ENCODE measurements at places on chromosomes 3 and 15.

DNA sequence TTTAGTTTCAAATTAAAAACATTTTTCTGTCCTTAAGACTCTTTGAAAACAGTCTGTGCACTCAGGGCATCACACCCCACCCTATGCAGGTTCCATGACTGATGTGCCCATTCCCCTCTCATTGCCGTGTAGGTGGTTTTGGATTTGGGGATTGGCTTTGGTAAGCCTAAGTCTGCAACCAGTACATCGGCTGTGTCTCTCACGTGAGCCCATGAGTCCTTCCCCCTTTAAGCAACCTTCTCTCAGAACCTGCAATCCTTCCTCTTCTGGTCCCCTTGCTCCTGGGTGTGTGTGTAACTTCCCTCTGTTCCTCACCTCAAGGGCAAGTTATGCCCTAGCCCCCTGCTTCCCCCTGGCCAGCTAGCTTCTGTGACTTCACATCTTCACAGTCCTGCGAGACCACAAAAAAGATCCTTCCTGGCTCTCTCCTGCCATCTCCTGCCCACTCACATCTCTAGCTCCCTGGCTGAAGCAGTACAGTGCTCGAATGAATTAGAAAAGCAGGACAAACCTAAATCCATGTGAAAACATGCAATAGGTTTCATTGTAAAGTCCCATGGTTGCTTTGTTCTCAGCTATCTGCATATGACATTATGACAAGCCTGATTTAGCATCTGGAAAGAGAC, 126.7 kb downstream of the UACA start:
- peak; percentile 8 for DNase-seq

GRCh38 chr3:127159543-127159942, 33.4 kb upstream of the PRR23E start:
- DNase-seq = no peak

DNA sequence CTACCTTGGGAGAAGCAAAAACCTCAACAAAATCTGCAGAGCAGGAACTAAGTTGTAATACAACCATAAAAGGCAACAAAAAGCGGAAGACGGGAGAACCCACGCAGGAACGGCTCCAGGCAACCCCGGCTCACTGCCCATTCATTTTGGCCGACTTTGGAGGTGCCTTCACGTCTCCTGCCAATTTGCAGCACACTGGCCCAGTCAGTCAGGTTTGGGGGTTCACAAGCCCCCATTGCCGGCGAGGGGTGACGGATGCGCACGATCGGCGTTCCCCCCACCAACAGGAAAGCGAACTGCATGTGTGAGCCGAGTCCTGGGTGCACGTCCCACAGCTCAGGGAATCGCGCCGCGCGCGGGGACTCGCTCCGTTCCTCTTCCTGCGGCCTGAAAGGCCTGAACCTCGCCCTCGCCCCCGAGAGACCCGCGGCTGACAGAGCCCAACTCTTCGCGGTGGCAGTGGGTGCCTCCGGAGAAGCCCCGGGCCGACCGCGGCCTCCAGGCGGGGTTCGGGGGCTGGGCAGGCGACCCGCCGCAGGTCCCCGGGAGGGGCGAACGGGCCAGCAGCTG, 463 bp downstream of the TERC start:
- peak; percentile 39 for DNase-seq

DNA sequence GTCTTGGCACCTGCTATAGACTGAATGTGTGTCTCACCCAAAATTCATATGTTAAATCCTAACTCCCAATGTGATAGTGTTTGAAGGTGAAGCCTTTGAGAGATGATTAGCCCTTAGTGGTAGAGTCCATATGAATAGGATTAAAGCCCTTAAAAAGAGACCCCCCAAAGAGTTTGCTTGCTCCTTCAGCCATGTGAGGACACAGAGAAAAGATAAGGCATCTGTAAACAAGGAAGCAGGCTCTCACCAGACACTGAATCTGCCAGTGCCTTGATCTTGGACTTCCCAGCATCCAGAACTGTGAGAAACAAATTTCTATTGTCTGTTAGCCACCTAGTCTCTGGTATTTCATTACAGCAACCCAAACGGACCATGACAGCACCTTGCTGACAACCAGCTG, 16.6 kb downstream of the KPNA1 start:
- DNase-seq = no peak

DNA sequence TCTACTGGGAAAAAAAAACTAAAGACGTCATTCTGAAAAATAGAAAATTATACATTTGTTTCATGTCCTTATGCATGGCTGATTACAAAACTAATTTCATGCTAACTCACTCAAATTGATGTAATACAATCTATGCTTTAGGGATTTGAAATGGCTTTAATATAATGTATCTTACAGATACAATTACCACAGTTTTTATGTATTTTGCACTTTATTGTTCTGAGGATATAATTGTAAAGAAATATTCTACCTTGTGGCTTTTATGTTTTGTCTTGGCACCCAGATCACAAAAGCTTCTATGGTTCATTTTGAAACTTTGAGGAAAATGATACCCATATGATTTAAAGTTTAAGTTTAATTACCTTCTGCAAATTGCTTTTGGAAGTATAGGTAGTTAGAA, 122.5 kb downstream of the PLCL2 start:
- no peak for DNase-seq

DNA sequence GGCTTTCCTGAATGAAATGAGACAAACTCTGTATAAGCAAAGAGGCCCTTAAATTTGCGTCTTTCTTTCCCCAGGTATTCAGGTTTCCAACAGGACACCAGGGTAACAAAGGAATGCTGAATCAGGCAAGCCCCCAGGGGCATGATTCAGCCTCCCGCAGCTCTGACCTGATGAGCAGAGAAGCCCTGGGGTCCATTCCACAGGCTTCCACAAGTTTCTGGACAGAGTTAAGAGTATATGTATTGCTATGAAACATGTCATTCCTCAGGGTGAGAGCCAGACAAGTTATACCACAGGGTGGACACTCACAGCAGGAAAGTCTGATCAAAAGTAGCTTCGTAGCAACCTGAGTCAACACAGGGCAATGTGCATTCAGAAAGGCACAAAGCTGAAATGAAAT, 68.1 kb upstream of the CTNNB1 start:
- DNase-seq = no peak

DNA sequence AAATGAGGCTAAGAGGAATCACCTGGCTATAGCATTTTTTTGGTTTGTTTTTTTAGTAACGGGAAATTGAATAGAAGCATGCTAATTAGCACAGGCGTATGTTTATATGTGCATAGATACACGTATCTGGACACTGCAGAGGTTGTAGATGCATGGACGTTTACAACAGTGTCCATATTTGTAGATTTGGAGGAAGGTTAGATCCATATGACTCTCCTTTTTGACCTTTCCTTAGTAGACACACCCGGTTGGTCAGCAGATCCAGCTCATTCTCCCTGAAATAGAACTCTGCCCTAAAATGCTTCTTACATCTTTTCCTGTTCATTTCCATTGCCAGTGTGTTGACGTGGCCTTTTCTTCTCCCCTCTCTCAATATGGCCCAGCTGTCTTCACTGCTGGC, 60.1 kb downstream of the SLCO3A1 start:
- DNase-seq = no peak

DNA sequence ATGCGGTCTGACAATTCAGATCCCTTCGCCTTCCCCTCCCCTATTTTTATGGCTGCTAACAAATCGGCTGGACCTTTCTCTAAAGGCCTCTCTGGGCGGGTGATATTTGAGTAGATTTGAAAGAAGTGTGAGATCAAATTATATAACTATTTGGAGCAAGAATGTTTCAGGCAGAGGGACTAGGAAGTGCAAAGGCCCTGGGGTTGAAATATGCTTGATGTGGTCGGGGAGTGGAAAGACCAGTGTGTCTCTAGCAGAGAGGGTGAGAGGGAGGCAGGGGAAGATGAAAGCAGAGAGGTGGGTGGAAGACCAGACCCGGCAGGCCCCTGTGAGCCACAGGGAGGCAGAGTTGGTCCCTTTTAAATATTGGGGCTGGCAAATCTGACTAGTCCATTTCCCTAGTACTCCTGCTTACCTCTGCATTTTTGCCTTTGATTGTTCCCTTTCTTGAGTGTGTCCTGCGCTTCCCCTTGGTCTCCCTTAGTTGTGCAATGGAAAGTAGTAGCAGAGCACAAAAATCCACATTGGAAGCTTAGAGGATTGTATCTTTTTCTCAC, 32.3 kb downstream of the SLCO3A1 start:
- DNase-seq = no peak

DNA sequence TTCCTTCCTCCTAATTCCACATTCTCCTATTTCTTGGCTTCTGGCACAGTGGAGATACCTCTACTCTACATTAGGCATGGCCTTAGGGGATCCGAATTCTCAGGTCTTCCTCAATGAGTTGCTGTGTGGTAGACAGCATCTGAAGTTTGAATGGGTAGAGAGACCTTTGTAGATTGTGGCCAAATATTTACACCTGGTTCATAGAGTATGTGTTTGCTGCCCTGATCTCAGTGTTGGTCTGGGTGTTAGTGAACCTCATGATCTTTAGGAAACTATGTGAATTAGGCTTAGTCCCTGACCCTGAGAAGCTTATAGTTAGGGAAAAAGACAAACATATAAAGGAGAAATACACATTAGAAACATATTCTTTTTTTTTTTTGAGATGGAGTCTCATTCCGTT, 75.8 kb downstream of the LPP start:
- DNase-seq = no peak

DNA sequence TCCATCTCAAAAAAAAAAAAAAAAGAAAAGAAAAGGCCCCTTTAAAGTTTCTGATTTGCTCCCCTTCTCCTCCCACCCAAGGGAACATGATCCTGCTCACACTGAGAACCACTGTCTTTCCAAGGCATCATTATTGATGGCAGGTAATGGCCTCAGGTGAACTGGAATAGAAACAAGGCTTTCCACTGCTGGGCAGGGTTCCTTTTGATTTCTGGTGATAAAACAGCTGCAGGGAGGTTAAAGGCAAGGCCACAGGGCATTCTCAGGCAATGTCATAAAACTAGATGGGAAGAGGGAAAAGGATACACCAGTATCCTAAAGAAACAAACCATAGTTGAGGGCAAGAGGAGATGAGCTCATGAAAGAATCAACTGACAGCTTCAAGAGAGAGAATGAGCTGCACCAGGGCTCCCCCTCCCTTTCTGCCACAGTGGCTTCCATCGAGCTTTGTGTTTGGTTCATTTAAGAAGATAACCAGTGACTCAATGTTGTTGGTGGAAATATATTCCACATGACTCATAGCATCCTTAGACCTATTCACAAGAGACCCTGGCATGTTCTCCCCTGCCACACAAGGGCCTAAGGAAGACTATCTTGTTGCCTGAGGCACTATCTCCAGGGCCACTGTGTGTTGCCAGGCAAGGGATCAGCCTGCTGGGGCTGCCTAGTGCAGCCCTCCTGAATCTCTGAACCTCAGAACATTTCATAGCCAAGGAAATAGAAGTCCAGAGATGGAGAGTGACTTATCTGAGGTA, 86.4 kb downstream of the WDR76 start:
- peak; percentile 95 for DNase-seq

DNA sequence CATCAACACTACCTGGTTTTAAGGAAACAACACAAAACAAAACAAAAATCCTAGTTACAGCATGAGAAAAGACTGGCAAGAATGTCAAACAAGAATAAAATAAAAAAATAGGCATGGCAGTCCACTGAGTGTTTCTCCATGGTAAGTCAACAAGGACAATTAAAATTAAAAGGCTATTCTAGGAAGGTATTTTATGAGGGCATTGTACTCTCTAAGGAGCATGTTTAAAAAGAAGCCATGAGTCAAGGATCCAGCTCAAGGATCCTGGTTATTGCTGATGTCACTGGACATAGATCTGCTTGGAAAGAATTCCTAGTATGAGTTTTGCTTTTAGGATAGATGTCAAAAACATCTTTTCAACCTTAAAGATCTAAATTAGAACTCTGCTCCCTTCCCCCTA, 106.7 kb downstream of the MYO5A start:
- DNase-seq = no peak

GRCh38 chr15:50140983-50141382, 21.9 kb upstream of the ATP8B4 start:
- no peak for DNase-seq

- no peak for DNase-seq
Measured at GRCh38 chr3:81300324-81300927, 461.0 kb downstream of the GBE1 start.

DNA sequence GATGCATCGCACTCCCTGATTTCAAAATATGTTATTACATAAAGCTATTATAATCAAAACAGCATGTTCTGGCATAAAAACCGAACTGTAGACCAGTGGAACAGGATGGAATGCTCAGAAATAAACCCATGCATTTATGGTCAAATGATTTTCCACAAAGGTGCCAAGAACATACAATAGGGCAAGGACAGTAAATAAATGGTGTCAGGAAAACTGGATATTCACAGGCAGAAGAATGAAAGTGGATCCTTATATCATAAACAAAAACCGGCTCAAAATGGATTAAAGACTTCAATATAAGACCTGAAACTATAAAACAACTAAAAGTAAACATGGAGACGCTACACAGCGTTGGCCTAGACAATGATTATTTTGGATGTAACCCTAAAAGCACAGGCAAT, 22.6 kb downstream of the USP50 start:
- no peak for DNase-seq

DNA sequence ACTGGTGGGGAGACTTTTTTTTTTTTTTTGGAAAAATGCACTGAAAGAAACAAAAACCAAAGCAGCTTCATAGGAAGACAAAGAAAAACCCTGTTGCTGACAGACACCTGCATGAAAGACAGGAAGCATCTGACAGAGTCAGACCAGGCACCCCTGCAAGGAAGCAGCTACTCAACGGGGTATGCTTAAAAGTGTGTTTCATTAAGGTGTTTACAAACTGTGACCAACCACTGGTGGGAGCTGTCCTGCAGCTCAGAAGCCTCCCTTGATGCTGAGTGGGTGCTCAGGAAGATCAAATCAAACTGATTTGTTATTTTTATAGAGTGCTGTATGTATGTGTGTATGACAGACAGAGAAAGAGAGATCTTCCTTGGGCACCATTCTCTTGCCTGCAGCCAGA, 34.7 kb upstream of the AGBL1 start:
- no peak for DNase-seq

- DNase-seq = peak; percentile 89
Measured at GRCh38 chr3:120780977-120781376, 38.4 kb downstream of the GTF2E1 start.

GRCh38 chr15:68499620-68500312, 67.8 kb upstream of the ITGA11 start:
- peak; percentile 13 for DNase-seq

GRCh38 chr3:51401735-51402134, 10.7 kb downstream of the RBM15B start:
- DNase-seq = no peak

DNA sequence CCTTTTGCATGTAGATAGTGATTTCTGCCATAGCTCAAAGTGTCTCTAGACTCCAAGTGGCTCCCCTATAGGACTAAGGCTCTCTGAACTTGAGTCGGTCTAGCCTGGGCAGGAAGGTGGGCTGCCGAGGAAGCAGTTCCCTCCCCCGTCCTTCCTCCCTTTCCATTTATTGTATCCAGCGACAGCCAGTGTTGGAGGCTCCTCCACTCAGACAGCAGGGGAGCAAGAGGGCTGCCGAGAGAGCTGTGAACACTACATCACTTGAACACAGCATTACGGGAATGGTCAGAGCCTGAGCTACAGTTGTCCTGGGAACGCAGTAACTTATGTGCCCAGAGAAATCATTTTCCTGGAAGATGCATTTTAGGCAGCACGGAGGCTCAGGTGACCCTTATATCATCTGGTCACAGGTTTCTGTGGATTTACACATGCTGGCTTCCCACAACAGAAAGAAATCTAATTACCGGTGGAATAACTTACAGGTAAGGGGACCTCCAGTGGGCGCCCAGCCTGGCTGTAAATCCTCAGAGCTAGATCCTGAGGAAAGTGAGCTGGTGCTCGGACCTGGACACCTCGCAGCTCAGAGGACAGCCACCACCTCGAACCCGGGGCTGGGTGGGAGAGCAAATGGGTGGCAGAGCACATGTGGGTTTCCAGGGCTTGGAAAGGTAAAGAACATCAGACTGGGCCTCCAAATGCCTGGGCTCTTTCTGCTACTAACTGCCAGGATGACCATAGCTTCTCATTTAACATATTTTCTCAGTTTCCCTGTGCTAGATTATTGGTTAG, 197.1 kb downstream of the UACA start:
- DNase-seq = no peak

Data from ACHN (cell line).